ENCODE measurements at places on chromosomes 3 and 15.

DNA sequence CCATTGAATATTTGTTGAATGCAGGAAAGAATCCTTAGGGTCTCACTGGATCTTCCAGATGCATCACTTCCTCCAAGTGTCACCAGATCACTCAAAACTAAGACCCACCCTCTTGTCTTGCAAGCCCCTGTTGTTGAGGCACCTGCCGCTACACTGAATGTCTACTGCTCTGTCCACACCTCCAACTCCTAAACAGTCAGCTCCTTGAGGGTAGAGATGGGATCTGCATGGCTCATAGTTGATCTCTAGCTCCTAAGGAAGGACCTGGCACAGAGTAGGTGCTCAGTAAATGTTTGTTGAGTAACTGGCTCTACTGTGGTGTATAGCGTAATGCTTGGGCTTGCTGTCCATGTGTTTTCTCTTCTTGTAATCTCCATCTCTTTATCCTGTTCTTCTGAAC, 8.8 kb downstream of the SLC6A20 start:
- DNase-seq: no peak

DNA sequence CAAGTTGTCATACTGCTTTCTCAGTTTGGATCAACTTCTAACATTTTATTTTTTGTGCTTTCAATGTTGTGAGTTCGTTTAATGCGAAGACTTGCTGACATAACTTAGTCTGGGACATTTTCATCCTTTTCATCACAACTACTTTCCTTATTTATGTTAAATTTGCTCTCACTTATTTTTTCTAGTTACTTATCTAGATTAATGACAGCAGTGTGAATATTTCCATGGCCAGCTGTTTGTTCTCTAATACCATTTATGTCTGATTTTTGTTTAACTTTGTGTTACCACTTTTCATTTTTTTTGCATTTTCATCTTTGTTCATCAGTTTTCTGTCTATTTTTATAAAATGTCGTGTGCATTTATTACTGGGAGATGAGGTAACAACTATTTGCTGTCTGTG, 6.2 kb downstream of the SLC25A26 start:
- no peak for DNase-seq

DNA sequence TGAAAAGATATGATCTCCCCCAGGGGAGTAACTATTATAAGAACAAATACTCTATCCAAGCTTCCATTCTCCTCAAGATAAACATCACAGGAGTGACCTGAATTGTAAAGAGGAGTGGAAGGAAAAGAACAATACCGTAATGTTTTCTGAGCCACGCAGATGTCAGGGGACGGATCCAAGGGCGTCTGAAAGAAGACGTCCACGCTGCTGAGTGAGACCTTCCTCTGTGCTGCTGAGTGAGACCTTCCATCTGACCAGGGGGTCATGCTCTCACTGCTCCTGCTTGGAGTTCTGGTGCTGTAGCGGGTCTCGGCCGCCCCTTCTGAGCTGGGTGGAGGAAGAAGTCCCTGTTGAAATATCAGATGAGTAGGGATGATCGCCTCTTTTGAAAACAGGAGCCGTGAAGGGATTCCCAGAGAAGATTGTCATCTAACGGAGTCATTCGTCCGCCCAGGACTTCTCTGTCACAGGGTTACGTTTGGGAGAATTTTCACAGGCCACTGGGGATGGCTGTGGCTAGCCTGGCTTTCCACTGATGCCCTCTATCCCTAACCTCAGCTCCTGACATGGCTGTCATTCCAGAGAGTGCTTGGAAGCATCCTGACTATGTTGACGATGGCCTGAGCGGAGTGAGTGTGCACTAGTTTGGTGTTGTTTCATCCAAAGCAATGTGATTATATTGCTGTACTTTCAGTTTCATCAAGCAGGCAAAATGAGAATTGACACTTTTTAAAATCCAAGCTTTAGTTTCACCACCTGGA, 184.9 kb downstream of the APBA2 start:
- no peak for DNase-seq

DNA sequence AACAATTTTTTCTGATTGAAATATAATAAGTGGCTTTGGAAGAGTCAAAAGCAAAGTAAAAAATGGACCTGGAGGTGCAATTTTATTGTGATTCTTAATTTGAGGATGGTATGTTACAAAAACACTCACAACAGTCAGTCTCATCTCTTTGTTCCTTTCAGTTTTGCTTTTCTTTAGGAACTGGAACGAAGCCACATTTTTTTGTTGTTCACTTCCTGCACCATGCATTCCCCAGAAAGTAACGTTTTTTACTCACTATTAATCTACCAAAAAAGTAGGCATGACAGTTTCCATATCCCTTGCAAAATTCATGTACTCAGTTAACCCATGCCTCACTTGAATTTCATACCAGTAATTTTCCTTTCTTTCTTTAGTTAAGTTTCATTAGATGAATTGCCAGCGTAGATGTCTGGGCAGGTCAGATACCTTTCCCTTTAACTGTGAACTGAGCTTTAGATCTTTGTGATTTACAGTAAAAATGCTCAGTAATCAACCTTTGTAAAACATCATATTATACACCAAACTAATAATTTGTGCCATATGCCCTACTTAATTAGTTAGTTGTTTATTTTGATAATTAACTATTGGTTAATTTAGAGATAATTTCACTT, 384.3 kb downstream of the ROBO1 start:
- DNase-seq: no peak

GRCh38 chr3:167057581-167057980, 322.5 kb downstream of the ZBBX start:
- DNase-seq: no peak

- DNase-seq: no peak
These were observed 499 bp downstream of the ALDH1A2 start for GRCh38 chr15:58064980-58065444.

GRCh38 chr3:47161983-47162696, 1.8 kb downstream of the SETD2 start:
- DNase-seq: no peak

DNA sequence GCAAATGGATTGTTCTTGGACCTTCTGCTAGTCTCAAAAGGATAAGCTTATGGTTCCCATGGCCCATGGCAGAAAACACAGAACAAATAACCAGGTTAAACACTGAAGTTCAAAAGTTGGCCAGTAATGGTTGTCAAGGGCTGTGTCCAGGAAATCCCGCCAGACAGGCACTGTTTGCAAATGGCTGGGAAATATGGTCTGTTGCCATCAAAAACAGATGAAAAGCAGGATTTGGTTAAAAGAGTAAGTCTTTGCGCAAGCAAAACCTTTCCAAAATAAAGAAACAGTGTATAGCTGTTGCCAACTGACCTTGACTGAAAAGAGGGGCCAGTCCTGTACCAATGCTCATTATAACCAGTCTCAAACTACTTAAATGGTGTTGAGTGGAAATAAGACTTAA, 58.6 kb downstream of the WWTR1 start:
- no peak for DNase-seq

DNA sequence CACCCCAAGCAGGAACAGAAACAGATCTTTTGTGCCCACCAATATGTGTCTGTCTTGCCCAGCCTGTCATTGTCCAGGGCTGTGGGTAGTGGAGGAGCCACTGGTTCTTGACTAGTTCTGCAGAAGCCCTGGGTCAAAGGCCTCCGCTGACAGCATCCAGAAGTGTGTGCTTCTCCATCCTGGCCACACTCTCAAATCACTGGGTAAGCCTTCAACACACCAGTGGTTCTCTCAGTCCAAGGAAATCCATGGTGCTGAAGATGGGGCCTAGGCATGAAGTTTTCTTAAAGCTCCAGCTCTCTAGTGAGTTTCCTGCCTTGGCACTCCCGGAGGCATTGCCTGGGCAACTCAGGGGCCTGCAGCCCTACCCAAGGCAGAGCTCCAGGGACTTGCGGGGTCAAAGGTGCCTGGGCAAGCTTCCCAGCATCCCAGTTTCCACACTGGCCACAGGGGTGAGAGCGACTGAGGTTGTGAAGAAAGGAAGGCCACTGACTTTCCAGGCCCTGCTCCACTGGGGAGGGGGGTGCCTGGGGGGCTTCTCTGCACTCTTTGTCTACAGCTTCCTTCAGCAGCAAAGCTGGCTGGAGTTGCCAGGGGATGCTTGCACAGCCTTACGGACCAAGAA, 37.9 kb upstream of the RPL32 start:
- DNase-seq: no peak

GRCh38 chr3:49805897-49806701, 3.0 kb downstream of the INKA1 start:
- DNase-seq: no peak

- DNase-seq: no peak
These were observed 123.9 kb upstream of the NR2E3 start for GRCh38 chr15:71686221-71687050.

DNA sequence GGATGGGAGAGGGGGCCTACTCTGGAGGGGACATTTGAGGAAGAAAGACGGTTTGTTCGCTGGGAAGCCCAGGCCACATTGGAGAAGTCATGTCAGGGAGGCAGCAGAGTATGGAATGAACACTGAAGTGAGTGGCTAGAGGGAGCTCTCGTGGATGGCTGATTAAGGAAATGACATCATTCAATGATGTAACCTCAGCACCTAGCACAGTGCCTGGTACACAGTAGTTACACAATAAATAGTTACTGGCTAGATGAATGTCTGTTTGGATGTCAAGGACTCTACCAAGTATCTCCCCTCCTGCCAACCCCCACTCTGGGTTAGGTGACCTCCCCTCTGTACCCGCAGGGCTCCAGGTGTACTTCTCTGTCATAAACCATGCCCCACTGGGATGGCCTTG, 121.1 kb downstream of the CLSTN2 start:
- DNase-seq: no peak

DNA sequence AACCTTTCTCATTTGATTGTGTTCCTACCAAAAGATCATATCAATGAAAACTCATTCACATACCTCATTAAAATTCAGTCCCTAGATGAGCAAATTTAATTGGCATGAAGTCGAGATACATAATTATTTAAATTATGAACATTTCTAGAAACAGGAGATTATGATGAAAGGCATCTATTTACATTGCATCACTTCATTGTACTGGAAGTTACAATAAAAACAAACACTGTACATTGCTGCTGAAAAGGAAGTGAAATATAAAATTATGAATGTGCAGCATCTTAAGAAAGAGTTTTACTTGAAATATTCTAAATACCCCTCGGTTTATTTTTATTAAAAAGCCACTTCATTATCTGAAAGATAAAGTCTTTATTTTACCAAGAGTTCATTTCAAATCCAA, 163.4 kb upstream of the ZNF385D start:
- no peak for DNase-seq

GRCh38 chr15:71295603-71296314, 180.5 kb downstream of the THSD4 start:
- DNase-seq: no peak

- no peak for DNase-seq
These were observed 6.1 kb upstream of the CLRN1 start for GRCh38 chr3:150978566-150979148.

DNA sequence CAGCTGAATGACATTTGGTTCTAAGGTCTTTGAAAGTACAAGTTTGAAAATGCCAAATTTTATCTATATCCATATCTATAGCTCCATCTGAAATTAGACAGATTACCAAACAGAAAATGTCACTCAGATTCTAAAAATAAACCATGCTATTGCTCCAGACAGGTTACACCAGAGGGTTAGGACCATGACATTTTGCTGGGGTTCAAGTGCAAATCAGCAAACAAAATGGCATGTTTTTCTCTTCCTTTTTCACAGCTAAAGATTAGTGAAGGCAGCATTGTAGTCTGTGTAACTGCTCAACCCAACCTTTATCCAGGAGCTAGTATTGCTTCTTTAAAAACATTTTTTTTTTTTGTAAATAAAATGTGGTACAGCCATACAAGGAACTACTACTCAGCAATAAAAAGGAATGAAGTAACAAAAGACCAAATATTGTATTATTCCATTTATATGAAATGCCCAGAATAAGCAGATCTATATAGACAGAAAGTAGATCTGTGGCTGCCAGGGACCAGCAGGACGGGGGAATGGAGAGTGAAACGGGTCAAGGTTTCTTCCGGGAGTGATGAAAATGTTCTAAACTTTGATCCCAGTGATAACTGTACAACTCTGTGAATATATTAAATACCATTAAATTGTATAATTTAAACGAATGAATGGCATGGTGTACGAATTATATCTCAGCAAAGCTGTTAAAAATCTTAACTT, 18.2 kb downstream of the VGLL4 start:
- DNase-seq: no peak

GRCh38 chr3:39189959-39190269, 2.5 kb downstream of the XIRP1 start:
- DNase-seq: peak; percentile 15

GRCh38 chr3:15645740-15646501, 44.4 kb downstream of the BTD start:
- DNase-seq: no peak

DNA sequence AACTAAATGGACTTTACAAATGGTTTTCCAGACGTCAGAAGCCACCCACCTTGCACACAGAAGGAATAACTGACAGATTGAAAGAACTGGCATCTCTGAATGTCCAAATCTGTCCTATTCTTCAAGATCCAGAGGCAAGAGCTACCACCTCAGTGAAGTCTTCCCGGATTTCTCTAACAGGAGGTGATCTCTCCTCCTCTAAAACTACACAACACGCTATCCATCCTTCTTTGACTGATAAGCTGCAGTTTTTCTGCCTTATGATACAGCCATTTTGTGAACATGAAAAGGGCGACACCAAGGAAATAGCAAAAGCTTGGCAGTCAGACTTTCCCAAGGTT, 37.1 kb upstream of the HES1 start:
- DNase-seq: no peak

GRCh38 chr3:126245811-126246727, 65.7 kb upstream of the ALDH1L1 start:
- no peak for DNase-seq

DNA sequence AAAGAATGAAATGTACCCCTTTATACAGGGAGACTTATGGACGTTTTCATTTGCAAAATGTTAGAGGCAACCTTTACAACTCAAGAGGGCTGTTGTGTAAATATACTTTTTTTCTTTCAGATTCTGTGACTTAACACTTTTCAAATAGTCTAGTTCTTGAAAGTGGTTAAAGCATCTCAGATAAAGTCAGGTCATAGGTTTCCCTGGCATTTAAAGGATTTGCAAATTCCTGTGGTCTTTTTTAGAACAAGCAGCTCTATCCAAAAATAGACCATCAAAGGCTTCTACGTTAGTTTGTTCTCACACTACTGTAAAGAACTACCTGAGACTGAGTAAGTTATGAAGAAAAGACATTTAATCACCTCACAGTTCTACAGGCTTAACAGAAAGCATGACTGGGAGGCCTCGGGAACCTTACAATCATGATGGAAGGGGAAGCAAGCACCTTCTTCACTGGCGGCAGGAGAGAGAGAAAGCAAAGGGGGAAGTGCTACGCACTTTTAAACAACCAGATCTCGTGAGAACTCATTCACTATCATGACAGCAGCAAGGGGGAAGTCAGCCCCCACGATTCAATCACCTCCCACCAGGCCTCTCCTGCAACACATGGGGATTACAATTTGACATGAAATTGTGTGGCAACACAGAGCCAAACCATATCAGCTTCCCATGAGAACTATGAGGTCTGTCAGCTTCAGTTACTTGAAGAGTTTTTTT, 23.3 kb upstream of the GABRR3 start:
- no peak for DNase-seq

DNA sequence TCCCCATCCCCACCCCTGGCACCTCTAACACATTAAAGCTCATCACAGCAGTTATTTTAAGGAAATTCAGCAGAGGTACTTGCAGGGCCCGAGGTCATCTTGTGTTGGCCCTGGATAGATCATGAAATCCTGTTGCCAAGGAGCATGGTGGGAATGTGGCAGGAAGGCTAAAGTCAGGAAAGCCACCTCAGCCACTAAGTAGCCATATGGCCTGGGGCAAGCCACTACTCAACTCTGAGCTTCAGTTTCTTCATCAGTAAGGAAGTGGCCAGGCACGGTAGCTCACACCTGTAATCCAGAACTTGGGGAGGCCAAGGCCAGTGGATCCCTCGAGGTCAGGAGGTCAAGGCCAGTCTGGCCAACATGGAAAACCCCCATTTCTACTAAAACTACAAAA, 55.9 kb downstream of the LIPC start:
- no peak for DNase-seq
